ENCODE measurements at places on chromosomes 6 and 20.

GRCh38 chr6:37175332-37176267 lies 5.6 kb downstream of the PIM1 start:
- DNase-seq: no peak

GRCh38 chr6:110295451-110296165 lies 62.5 kb downstream of the METTL24 start:
- DNase-seq: peak; percentile 68

- no peak for DNase-seq
Observed at GRCh38 chr6:88641178-88641903, 322.1 kb downstream of the RNGTT start.

- no peak for DNase-seq
Observed at GRCh38 chr6:45590226-45590625, 212.5 kb upstream of the SUPT3H start.

- no peak for DNase-seq
Observed at GRCh38 chr20:35237486-35237885, 11.0 kb downstream of the MMP24 start.

GRCh38 chr6:139641376-139641775 lies 266.9 kb upstream of the CITED2 start:
- no peak for DNase-seq

DNA sequence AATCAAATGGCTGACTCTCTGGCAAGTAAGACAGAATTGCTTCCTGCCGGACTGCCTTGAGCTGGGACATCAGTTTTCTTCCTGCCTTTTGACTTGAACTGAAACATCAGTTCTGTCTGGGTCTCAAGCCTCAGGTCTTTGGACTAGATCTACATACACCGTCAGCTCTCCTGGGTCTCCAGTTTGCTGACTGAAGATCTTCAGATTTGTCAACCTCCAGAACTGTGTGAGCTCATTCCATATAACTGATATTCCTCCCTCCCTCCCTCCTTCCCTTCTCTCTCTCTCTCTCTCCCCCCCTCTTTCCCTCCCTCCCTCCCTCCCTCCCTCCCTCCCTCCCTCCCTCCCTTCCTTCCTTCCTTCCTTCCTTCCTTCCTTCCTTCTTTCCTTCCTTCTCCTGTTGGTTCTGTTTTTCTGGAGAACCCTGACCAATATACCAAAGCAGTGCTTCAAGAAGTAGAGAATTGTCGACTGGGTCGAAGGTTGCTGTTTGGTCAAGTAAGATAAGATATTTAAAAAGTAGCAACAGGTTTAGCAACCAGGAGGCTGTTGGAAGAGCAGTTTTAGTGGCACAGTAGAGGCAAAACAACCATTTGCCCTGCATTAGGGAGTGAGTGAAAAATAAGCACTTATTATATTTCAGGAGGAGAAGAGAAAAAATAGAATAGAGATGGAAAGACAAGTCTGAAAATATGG lies 33.1 kb upstream of the CMTR1 start:
- no peak for DNase-seq

GRCh38 chr6:5764401-5764955 lies 242.2 kb downstream of the NRN1 start:
- no peak for DNase-seq

DNA sequence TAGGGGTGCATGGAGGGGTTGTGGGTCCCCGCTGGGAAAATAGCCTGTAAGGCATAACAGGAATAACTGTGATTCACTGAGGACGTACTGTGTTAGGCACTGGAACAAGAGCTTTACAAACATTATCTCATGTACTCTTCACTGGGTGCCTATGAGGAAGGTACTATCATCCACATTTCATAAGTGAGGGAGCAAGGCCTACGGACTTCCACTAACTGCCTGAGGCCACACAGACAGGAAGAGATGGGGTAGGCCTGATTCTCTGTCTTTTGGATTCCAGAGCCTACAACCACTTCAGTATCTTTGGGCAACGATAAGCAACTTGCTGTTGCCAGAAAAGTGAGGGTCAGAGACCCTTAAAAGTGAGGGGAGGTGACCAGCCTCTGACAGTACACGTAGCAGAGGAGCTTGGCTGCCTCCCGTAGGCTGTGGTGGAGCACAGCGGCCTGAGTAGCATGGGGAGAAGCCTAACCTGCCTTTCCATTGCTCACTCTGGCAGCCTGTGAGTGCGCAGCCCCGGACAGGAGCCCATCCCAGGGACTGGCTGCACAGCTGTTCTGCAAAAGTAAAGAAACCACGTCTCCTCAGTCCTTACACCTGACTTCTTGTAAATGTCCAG lies 30.4 kb downstream of the PSMB1 start:
- DNase-seq: no peak

DNA sequence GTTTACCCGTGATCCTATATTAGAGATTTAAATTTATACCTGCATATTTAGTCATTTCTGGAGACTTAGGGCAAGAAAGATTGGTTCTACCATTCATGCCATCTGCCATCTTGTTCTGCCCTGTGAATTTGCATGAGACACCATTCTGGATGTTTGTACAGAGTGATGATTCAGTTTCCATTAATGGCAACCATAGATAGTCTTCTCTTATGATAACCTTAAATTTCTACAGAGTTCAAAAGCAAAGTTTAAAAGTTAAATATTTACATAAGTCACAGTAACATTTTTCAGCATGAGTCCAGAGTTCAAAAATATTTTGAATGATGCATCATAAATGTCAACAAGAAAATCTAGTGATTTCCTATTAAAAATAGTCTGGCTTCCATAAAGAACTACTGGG lies 23.2 kb downstream of the PLCB1 start:
- no peak for DNase-seq

Data from NCI-H1417 (cell line).